NCI-H1436 treated with DMSO at 0.1 percent for 48 hours (cell line): ENCODE measurements at places on chromosomes 11 and 22.

GRCh38 chr11:116481126-116481675, 291.6 kb downstream of the BUD13 start:
- DNase-seq = no peak

GRCh38 chr11:115170133-115170815, 333.9 kb downstream of the CADM1 start:
- no peak for DNase-seq

- DNase-seq = no peak
Measured at GRCh38 chr11:45906096-45906682, 882 bp downstream of the FREY1 start.

- no peak for DNase-seq
Measured at GRCh38 chr11:116696381-116696941, 76.3 kb downstream of the BUD13 start.

DNA sequence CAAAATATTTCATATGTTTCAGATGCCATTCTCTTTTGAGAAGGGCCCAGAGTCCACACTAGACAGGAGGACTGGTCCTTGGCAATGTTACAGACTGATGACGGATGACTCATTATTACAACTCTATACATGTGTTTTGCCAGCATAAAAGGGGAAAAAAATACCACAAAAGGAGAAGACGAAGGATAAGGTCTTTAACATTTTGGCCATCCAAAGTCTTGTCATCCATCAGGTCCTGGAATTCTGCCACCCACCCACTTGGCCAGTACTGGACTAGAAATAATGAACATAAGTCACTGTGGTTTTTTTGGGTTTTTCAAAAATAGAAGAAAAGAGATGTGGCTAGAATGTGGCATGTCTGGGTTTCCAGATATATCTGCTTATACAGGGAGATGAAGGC, 57.7 kb upstream of the BDNF start:
- no peak for DNase-seq

GRCh38 chr11:66543263-66544107, 2.4 kb downstream of the ZDHHC24 start:
- no peak for DNase-seq

GRCh38 chr11:8253566-8253965, 10.1 kb downstream of the LMO1 start:
- no peak for DNase-seq

DNA sequence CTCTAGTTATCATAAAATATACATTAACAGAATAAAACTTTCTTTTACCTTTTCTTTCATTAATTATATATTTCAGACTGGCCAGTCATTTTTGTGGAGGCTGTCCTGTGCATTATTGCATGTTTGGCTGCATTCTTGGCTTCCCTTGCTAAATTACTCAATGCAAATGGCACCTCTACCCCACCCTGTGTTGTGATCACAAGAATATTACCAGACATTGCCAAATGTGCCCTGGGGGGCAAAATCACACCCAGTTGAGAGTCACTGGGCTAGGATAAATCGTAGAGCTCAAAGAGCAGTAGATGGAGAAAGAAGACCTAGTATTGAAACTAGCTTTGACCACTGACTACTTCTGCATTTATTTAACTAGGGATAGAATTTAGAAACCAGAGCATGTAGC, 1257.8 kb upstream of the TENM4 start:
- no peak for DNase-seq

DNA sequence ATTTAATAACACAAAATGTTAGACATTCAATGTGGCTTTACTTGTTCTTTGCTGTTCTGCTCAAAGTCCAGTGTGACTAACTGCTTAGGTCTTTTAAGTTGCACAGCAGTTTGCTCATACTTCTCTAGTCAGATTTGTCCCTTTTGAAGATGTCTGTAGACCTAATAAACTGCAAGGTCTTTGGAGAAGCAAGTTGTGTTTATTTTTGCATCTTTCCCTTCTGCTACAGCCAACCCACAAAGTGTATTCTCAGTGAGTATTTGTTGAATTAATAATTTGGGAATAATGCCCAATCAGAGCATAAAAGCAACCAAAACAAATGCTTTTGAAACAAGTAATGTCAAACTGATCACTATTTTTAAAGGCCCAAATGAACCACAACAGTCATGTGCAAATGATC, 312.5 kb downstream of the CADM1 start:
- DNase-seq = no peak

GRCh38 chr11:37026741-37027140, 428.7 kb upstream of the RAG2 start:
- DNase-seq = no peak

DNA sequence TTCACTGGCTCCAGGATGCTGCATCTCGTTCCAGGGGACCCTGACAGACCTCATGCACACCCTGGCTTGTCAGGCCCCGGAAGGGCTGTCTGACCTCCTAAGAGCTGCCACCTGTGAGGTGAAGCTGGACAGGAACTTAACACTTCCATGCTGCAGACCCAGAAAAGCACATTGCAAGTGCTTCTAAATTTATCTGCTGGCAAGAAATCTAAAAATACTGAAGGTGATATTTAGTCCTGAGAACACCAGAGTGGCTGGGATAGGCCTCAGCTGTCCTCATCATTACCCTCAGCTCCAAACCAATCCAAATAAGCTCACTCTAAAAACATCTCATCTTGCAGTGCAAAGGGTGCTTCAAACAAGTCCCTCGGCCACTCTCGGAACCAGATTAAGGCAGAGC, 46.7 kb downstream of the ABTB2 start:
- no peak for DNase-seq

GRCh38 chr22:38397189-38398085, 57.6 kb downstream of the KCNJ4 start:
- DNase-seq = no peak

DNA sequence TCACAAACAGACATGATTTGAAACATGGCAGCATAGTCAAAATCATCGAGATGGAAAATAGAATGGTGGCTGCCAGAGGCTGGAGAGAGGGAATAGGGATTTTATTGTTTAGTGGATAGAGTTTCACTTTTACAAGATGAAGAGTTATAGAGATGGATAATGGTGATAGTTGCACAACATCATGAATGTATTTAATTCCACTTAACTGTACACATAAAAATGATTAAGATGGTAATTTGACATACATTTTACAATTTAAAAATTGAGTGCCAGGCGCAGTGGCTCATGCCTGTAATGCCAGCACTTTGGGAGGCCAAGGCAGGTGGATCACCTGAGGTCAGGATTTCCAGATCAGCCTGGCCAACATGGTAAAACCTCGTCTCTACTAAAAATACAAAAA, 21.2 kb downstream of the TTC28 start:
- DNase-seq = no peak

DNA sequence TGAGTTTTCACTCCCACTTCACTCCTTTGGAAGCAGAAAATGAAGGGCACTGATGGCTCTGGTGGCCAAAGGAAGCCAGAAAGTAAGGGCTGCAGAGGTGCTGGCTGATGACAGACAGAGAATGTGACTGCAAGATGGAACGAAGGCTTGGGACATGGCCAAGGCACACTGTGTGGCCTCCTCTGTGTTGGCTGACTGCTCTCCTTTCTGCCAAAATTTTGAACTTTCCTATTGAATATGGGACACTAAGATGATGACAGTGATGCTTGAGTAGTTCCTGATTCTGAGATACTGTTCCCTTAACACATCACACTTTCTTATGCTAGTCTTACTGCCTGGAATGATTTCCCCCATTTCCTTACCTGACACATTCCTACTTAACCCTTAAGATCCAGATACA, 156.4 kb downstream of the SWAP70 start:
- no peak for DNase-seq

- DNase-seq = no peak
Measured at GRCh38 chr11:95577716-95578460, 211.7 kb downstream of the FAM76B start.

GRCh38 chr11:12052676-12053605, 44.5 kb upstream of the DKK3 start:
- DNase-seq = peak; percentile 34

- no peak for DNase-seq
Measured at GRCh38 chr11:20459865-20460264, 72.3 kb downstream of the PRMT3 start.

DNA sequence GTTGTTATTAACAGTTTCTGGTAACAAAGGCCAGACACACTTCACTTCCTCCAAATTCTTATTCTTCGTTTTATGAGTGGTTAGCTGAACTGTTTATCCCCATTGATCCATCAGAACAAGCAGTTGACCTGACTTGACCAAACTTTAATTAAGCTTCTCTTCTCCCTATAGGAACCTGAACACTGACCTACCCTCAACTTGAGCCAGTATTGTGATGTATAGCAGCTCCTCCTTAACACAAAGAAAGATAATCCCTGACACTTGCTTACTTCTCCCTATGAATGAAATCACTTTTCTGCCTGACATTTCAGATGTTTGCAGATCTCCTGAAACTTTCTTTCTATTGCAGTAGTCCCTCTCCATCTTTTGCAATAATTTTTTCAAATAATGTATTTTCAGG, 41.9 kb downstream of the ANO5 start:
- no peak for DNase-seq

GRCh38 chr11:74507582-74507981, 14.1 kb upstream of the LIPT2 start:
- no peak for DNase-seq

- DNase-seq = no peak
Measured at GRCh38 chr22:22546490-22546889, 12.6 kb downstream of the PRAME start.

DNA sequence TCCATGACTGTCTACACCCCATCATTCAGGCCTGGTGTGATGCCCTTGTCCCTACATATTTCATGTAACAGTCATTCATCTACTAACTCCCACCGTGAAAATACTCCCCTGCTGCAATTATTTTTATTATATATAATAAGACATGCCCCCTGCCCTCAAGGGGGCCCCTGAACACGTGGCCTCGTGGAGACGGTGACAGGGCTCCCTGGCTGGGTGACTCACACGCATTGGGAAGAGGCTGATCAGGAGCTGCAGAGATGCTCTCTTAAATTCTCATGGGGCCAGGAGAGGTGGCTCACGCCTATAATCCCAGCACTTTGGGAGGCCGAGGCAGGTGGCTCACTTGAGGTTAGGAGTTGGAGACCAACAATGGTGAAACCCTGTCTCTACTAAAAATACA, 88.6 kb downstream of the ST3GAL4 start:
- no peak for DNase-seq

GRCh38 chr11:94544646-94545263, 1.0 kb downstream of the FUT4 start:
- no peak for DNase-seq

DNA sequence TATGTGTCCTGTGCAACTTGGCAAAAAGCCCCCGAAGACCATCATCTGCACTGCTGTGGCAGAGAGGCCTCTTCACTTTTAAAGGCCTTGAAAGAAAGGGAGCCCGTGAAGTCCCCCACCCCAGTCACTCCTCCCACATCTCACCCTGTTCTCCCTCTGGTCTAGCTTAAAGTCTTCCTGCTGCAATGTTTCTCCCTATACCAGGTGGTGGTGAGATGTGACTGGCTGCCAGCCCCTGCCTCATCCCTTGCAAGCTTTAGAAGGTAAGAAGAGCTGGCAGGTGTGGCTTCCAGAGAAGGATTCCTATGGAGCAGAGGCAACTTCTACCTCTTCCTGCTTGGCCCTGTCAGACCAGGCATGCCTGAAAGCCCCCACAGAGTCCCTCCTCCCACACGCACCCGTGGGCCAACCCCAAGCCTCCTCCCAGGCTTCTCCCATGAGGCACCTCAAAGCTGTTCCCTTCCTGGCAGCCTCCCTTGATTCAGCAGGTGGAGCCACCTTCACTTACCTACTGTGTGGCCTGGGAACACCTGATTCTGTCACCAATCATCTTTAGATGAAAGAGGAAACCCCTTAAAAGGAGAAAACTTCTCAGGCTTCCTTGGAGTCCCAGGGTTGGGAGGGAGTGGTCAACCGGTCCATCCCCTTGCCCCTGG, 4.0 kb upstream of the TRIM29 start:
- DNase-seq = no peak

DNA sequence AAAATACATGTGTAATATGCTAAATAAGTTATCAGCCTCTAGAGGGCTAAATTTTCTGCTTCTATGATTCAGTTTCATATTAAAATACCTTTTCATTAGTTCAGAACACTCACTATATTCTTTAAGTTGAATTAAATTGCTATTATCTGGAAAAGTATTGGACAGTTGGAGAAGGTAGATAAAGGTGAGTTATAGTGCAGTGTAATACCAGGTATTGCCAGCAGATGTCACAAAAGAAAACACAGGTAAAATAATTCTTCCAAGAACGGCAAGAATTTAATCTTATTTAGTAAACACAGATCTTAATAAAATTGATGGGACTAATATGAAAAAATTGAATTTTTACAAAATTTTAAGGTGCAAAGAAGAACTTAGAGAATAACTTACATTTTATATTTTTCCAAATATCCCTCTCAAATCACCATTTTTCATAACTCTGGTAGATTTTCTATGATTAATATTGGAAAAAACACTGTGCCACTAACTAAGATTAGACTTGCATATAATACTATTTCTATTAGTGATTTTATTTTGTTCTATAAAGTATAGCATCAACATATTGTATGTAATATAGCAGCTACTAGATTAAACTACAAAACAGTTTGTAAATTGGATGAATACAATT, 1.7 kb upstream of the LRRC4C start:
- no peak for DNase-seq

DNA sequence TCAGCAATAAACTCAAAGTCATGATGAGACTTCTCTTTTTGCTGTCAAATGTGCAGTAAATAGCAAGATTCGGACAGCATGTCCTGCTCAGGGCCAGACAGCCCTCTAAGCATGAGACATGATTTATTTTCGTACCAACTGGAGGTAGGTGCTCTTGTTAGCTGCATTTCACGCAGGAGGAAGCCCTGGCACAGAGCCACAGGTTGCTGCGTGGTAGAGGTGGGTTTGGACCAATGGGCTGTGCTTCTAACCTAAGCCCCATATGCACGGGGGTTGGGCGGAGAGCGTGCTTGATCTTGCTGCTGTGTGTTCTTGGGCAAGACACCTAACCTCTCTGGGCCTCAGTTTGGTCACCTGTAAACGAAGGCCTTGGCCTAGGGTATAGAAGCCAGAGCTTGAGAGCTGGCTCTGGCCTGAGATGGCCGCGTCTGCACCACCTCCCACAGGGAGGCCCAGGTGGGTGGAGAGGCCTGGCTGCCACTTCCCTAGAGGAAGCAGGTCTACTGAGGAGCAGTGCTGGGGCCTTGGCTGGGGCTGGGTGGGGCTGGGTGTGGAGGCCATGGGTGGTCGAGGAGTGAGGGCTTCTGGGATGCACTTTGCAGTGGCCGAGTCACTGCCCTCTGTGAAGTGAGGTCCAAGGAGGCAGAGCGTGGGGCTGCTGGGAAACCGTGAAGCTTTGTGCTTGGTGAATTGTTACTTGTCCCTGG, 38.5 kb upstream of the GRAMD4 start:
- no peak for DNase-seq

- no peak for DNase-seq
Measured at GRCh38 chr11:65927904-65928397, 8.7 kb downstream of the DRAP1 start.

GRCh38 chr11:34030382-34030781, 21.1 kb upstream of the CAPRIN1 start:
- no peak for DNase-seq

- DNase-seq = no peak
Measured at GRCh38 chr22:50219800-50220602, 19.2 kb downstream of the SELENOO start.
